ENCODE measurements at places on chromosomes 4 and X.

GRCh38 chr4:129429581-129430320 is 333.8 kb downstream of the C4orf33 start:
- no peak for DNase-seq

- DNase-seq: no peak
These were observed 32.0 kb downstream of the NPY1R start for GRCh38 chr4:163300445-163300844.

- DNase-seq: no peak
These were observed 150.5 kb downstream of the VCX3A start for GRCh38 chrX:6384371-6384770.

- no peak for DNase-seq
These were observed 147.7 kb downstream of the RASL11B start for GRCh38 chr4:53009824-53010223.

- no peak for DNase-seq
These were observed 18.4 kb upstream of the TRPC5OS start for GRCh38 chrX:111857534-111858060.
